ENCODE measurements at places on chromosomes 3 and 15.
A peak's percentile ranks its signal among the peaks of the same experiment; 100 is the strongest.

DNA sequence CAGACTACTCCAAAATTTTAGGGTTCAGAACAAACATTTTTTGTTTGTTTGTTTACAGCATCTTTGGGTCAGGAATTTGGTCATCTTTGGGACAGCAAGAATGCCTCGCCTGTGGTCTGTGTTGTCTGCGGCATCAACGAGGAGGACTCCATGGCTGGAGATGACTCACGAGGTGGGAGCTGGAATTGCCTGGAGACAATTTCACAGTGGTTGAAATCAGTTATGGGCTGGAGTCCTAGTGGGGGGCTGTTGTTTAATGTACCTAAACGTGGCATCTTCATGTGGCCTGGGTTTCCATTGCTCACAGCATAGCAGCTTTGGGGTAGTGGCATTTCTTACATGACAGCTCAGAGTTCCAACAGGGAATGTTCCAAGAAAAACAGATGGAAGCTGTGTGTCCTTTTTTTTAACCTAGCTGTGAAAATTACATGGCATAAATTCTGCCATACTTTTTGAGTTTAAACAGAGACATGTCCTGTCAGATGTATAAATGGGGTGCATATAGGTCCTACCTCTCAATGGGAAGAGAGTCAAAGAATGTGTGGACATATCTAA lies 507.3 kb upstream of the CBLB start:
- DNase-seq, result no peak

GRCh38 chr3:195532345-195532744 lies 10.8 kb downstream of the PPP1R2 start:
- no peak for DNase-seq

DNA sequence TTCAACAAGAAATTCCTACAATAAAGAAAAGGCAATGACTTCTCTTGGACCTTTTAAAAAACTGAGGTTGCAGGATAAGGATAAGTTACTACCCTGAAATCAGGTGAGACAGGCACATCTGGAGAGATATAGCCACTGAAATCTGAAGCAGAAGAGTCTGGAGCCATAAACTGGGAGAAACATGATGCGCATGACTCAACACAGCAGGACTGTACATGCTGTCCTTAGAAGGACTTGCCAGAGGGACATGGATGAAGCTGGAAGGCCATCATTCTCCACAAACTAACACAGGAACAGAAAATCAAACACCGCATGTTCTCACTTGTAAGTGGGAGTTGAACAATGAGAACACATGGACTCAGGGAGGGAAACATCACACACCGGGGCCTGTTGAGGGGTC lies 1020.2 kb downstream of the AGBL1 start:
- no peak for DNase-seq

DNA sequence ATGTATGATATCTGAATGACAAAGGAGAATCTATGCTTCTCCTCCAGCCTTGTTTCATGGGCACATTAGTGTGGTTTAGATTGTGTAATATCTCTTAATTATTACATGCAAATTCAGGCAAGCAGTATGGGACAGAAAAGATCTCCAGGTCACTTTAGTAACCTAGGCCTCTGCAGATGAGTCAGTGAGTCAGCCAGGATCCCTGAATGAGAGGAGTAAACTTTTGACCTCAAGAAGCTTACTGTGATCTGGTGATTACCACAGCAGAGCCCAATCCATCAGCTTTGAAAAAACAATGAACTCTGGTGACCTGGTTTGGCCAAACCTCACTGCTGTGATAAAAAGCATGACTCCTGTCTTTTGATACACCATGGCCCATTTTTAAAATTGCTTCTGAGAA lies 107.8 kb downstream of the LRRN1 start:
- no peak for DNase-seq

GRCh38 chr3:136632625-136633081 lies 119.5 kb downstream of the STAG1 start:
- DNase-seq, result no peak

- DNase-seq, result no peak
These were observed 48.6 kb upstream of the AKAP13 start for GRCh38 chr15:85331655-85332285.

- DNase-seq, result no peak
These were observed 96.2 kb upstream of the SEMA6D start for GRCh38 chr15:47620960-47621681.

DNA sequence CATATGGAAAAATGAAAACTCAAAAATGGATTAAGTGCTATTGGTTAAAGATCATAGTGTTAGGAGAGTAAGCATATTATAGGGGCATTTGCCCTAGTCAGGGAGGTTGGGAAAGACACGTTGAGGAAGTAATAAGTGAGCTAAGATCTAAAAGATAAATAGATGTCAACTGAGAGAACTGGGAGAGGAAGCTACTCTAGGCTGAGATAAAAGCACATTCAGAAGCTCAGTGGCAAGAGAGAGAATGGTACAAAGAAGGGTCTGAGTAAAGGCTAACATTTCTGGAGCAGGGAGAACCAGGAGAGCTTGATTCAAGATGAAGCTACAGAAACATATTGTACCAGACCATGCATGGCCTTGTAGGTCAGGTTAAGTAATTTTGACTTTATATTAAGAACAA lies 63.9 kb downstream of the TRPC1 start:
- DNase-seq, result no peak

- no peak for DNase-seq
These were observed 1448.4 kb upstream of the ALCAM start for GRCh38 chr3:103918336-103918735.

- no peak for DNase-seq
These were observed 18.9 kb upstream of the GREM1 start for GRCh38 chr15:32698773-32699390.

DNA sequence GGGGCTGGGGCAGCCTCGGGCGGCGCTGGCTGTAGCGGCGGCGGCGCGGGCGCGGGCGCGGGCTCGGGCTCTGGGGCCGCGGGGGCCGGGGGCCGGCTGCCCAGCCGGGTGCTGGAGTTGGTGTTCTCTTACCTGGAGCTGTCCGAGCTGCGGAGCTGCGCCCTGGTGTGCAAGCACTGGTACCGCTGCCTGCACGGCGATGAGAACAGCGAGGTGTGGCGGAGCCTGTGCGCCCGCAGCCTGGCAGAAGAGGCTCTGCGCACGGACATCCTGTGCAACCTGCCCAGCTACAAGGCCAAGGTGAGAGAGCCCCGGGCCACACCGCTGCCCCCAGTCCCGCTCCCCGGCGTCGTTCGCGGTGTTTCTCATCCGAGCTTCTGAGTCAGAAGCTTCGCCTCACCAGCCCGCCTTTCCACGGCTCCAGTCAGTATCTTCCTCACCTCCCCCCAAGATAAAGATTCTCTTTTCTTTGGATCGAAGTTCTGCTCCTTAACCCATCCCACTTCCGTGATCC lies 600 bp downstream of the FBXO45 start:
- peak; percentile 39 for DNase-seq

DNA sequence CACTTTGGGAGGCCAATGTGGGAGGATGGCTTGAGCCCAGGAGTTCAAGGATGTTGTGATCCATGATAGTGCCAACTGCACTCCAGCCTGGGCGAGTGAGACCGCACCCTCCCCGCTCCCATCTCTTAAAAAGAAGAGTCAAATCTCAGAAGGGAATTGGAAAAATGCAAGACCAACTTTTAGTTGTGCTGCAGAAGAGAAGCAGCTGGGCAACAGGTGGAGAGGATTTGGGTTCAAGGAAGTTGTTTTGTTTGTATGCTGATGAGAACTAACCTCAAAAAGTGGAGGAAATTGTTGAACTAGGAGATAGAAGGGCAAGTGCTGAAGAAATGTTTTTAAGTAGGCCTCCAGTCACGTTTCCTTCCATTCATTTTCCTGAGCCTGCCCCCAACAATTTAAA lies 12.8 kb upstream of the PDCD7 start:
- no peak for DNase-seq

GRCh38 chr3:146280864-146281263 lies 30.0 kb upstream of the PLSCR4 start:
- no peak for DNase-seq

- DNase-seq, result no peak
These were observed 47.0 kb downstream of the ZBTB20 start for GRCh38 chr3:115099986-115100571.

GRCh38 chr3:69250014-69250413 lies 127.6 kb upstream of the LMOD3 start:
- peak; percentile 93 for DNase-seq

- no peak for DNase-seq
These were observed 149.1 kb upstream of the CD96 start for GRCh38 chr3:111392894-111393398.

GRCh38 chr15:68218847-68219798 lies 10.4 kb downstream of the CLN6 start:
- DNase-seq, result peak; percentile 12

DNA sequence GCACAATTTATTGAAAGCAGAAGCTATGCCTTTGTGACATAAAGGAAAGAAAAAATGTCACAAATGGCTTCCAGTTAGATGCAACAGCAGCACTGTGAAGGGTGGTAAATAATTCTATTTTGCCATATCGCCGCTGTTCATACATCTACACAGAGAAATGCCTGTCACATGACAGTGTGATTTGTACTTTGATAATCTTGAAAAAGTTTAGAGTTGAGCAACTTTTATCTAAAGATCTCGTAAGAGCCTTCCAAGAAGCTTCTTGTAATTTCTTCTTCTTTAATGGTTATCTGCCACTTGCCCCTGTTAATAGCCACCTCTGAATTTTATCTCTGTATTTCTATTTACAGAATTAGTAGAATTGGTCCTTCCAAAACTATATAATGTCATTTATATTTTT lies 192.3 kb downstream of the ATP8B4 start:
- no peak for DNase-seq

- DNase-seq, result no peak
These were observed 20.5 kb downstream of the FGD5 start for GRCh38 chr3:14839236-14839635.

- no peak for DNase-seq
These were observed 8.9 kb downstream of the LMOD3 start for GRCh38 chr3:69113536-69113935.

GRCh38 chr3:23934253-23934652 lies 10.8 kb upstream of the NR1D2 start:
- DNase-seq, result no peak

DNA sequence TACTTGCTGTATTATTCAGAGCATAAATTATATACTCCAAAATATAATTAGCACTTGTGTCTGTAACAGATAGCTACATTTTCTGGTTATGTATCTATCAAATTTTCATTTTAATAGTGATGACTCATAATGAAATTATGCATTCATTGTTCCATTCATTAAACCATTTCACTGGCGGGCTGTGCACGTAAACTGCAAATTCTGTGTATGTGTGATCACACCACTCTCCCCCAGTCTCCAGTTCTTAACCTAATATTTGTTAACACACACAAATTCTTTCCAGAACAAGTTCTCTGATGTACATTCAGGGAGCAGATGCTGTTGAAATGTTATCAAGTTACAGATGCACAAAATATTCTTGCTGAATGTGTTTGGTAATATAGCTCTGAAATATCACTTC lies 3.8 kb upstream of the KCNMB2 start:
- no peak for DNase-seq

DNA sequence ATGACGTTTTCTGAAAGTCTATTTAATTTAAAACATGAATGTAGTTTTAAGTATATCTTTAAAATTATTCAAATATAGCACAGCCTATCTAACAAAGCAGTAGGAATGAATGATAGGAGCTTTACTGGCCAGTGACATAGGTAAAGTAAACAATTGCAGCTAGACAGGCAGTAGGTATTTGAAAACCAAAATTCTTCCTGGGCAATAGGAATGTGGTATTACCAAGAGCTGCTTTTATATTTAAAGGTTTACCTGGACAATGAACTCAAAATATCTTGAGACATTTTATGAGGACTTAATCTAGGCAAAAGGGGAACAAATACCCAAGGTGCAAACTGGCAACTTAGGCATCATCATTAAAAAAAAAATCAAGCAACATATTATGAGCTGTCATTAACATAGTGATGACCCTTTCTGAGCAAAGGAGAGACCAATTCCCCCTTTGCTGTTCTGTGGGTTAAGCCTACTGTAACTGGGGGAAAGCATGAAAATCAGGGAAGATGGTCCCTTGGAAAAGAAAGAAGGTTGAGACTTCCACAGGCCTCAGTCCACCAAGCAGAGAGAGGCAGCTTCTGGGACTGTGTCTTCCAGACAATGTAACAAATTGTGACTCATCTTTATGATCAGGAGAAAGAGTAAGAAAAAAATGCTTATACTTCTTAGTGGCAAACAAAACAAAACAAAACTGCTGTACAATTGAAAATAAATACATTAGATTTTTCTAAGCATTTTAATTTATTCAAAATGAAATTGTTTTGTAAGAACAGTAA lies 12.9 kb downstream of the ISL2 start:
- DNase-seq, result no peak

DNA sequence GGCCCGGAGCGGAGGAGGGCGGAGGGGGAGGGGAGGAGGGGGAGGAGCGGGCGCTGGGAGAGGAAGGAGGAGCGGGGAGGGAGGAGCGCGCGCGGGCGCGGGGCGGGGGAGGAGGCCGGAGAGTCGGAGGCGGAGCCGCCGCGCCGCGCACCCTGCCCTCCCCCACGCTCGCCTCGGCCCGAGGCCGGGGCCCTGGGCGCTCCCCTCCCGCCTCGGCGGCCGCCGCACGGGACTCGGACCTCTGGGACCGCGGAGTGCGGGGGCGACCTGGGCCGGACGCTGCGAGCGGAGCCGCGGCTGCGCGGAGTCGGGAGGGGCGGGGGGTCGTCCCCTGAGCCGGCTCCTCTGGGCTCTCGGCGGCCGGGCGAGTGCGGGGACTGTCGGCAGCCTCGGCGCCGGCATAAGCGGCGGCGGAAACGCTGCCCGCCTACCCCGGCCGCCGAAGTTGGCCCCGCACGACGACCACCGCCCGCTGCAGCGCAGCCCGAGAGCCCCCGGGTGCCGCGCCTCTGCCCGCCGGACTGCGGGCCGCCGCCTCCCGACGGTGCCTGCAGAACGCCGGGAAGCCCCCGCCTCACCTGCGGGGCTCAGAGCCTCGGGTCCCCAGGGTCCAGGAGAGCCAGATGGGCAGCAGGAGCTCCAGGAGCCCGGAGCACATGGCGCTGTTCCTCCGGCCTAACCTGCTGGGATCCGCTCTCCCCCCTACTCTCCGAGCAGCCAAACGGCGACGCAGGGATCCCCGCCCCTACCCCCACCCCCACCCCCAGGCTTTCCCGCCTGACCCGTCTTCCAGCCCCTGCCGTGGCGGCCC lies 406 bp upstream of the GABRB3 start:
- no peak for DNase-seq
